ENCODE measurements at places on chromosomes 5 and 9.
A peak's percentile ranks its signal among the peaks of the same experiment; 100 is the strongest.

DNA sequence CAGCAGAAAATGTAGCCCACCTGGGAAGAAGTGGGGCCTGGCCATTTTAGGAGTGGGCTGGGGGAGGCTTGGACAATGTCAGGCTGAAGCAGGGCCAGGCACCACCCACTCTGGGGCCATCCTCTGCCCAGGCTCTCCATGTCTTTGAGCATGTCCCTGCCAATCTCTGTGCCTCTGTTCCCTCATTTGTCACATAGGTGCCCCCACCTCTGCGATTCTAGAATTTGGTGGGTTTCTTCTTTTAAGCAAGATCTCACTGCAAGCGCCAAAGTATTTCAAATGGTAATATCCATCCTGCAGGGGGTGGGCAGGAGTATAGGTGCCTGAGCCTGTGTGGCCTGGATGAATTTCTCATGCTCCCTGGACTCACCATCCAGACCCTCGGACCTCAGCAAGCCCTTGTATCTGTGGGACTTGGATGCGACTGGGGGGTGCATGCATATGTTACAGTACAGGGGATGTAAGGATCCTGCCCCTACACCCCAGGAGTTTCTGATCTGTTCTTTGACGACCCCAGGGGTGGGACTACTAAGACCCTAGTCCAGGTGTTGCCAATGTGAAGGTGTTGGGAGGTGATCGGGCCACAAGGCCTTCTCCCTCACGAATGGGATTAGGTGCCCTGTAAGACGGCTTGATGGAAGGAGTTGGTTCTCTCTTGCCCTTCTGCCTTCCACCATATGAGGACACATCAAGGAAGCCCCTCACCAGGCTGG, 4.3 kb downstream of the CD74 start:
- DNase-seq, result no peak

GRCh38 chr5:126501448-126501847, 78.2 kb downstream of the GRAMD2B start:
- no peak for DNase-seq

- peak; percentile 9 for DNase-seq
These were observed 121.6 kb downstream of the ADAMTSL1 start for GRCh38 chr9:18595597-18595996.

DNA sequence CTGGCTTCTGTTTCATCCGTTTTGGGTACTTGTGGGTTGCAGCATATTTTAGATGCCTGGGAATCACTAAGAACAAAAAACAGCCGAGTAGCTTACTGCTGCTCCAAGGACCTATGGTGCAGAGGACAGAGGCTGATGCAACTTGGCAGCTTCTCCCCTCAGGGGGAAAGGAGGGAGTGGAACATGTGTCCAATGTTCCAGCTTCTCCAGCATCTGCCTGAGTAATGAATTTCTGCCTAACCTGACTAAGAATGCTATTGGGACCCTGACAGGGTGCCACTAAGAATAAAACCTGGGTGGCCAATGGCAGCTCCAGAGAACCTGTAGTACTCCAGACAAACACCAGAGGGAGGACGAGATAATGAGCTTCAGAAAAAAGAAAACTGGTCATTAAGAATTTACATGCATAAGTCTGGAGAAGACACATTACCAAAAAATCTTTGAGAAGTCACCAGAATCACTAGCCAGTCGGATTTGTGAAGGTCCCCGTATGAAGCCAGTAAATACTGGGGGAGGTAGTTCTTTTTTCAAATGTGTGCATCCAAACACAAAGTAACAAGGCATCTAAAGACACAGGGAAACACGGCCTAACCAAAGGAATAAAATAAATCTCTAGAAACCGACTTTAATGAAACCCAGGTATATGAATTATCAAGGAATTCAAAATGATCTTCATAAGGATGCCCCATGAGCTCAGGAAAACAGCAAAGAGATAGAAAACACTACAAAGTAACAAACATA, 293.5 kb downstream of the HINT1 start:
- DNase-seq, result no peak

DNA sequence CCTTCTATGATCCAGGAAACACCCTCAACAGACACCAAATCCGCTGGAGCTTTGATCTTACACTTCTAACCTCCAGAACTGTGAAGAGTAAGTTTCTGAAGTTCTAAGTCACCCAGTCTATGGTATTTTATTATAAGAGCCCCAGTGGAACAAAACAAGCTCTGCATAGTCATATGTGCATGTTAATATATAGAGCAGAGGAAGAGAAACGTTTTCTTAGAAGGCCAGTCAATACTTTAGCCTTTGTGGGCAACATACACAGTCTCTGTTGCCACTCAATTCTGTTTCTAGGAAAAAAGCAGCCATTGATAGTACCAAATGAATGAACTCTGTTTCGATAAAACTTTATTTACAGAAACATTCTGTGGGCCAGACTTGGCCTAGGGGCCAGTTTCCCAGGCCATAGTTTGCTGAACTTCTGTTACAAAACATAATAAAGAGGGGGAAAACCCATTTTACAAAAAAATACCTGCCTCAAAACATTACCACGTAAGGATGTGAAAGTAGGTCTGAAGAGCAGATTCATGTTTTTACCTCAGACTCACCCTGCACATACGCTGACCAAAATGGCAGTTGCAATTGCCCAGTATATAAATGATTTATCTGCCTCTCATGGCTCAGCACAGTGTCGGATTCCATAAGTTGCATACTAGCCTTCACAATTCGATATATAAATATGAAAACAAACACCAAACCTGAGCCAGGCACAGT, 350.5 kb downstream of the SLIT3 start:
- no peak for DNase-seq

GRCh38 chr9:134408389-134408788, 82.1 kb downstream of the RXRA start:
- DNase-seq, result no peak

DNA sequence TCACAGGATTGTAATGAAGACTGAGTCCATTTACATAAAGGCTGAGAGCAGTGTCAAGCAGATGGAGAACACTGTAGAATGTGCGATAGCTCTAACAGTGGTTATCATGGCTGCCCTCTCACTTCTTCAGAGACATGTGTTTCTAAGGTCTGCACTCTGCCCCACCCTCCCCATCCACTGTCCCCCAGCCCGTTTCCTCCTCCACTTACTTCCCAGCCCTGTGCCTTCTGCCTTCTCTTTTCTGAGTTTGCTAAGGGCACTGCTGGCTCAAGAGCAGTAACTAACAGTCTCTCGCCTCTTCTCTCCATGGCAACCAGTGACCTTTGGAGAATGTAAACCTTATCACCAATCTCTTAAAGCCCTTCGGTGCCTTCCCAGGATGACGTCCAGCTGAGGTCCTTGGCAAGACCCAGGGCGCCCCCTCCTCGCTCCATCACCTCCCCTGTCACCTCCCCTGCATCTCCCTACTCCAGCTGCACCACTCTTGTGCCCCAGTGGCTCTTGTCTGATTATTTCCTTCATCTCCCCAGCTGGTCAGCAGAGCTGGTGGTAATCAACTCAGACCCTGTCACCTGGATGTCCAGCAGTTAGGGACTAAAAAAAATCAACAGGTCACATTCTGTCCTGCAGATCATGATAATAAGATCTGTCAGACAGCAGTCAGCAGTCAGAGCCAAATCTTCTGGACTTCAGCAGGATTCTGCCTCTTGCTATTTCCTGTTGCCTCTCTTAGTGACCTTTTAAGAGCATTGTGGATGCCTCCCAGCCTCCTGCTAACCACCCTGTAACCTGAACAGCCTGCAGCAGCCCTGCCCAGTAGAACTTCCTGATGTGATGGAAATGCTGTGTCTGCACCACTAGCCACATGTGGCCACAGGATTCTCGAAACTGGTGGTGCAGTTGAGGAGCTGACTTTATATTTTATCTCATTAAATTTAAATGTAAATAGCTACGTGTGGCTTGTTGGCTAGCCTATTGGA, 9.0 kb downstream of the FXN start:
- no peak for DNase-seq

- DNase-seq, result peak; percentile 89
These were observed at the start of gene FAM120AOS for GRCh38 chr9:93453047-93453914. TSS of gene FAM120AOS (minus strand) at chr9:93453581. CDS start at chr9:93452709, 872 bp downstream.

DNA sequence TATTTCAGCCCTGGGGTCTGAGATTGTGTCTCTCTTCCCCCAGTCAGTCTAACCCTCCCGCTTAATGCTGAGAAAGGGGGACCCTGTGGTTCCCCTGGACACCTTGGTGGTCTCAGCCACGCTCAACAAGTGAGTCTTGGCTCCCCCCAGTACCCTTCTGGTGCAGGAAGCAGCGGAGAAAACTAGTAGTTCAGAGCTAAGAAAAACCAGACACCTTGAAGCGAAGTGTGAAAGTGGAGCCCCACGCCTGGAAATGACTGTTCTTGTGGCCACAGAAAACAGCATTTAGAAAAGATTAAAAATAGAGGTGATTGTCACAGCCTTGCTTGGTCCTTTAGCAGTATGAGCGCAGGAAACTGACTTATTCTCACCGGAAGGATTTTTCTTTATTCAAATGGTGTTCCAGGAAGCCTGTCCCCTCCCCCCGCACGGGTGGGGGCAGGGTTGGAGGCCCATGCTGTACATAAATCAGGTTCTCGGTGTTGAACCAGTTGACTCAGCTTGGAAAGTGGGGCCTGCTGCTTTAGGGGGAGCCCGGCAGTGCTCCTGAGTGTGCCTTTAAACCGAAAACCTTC, 8.1 kb downstream of the ARPC5L start:
- DNase-seq, result no peak

DNA sequence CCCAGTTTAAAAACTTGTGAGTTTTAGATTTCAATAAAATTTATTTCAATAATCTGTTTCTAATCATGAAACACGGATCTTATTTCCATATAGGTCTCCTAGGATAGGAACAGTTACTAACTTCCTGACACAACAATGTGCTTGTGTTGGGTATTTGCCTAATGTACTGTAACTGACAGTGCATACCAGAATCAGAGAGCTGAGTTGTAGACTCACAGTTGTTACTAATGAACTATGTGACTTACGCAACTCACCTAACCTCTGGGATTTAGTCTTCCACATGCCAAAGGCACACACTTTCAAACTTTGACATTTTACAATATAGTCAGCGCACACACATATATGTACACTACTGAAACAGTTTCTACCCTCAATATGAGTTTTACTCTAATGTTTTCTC, 77.7 kb downstream of the HOMER1 start:
- no peak for DNase-seq

DNA sequence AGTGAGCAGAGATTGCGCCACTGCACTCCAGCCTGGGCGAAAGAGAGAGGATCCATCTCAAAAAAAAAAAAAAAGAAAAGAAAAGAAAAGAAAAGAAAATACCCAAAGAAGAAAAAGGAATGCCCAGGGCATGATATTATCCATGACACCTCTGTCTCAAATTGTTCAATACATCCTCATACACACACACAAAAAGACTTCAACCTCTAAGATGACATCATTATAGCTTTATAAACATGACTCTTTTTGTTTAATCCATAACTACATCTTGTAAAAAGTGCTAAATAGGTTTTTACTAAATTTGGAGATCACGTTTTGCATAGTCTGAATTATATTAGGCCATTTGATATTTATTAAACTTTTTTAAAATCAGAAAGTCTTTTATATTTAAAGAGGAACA, 33.1 kb downstream of the ANKRD31 start:
- no peak for DNase-seq

DNA sequence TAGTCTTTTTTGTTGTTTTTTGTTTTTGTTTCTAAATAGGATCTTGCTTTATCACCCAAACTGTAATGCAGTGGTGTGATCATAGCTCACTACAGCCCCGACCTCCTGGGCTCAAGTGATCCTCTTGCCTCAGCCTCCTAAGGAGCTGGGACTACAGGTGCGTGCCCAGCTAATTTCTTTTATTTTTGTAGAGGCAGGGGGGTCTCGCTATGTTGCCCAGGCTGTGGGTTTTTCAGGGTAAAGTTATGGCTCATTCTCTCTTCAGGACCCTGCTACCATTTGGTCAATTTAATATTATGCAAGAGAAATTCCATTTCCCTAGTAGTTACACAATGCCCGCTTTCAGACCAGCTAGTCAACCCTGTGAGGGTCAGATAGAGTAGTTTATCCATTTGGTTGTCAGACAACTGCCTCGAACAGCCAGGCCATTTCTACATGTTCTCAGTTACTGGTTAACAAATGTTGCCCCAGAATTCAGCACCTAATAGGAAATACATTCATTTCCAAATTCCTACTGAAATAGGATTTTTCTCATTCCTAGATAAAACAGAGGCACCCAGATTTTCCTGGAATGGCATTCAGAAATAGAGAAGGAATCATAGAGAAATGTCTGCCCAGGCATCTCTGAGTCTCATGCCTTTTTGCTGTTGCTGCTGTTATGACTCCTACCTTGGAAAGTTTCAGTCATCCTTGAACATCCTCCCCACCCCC, 6.4 kb upstream of the GLIS3 start:
- DNase-seq, result no peak

DNA sequence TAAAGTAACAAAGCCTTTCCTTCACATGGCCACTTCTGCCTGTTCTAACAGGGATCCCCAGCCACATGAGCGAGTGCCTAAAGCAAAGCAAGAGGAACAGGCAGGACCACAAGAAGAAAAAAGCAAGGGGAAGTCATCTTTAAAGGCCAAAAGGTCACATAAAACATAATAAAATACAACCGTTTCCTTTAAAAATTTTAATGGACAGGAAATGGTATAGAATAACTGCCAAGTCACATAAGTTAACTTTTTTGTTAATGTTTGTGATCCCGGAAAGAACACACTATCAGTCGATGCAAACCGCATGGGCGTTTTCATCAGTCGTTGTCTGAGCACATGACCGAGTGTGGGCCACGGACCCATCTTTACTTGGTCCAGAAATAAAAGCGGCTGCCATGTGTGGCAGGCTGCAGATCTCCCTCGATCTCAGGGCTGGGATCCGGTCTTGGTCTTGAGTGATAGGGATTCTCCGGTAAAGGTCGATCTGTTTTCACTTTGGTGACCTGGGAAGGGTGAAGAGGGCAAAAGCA, 15.6 kb downstream of the NDUFA8 start:
- no peak for DNase-seq

- no peak for DNase-seq
These were observed 115.6 kb upstream of the ADAMTSL1 start for GRCh38 chr9:18358325-18358724.

- DNase-seq, result no peak
These were observed 105.3 kb upstream of the LRRTM2 start for GRCh38 chr5:138980441-138980840.

DNA sequence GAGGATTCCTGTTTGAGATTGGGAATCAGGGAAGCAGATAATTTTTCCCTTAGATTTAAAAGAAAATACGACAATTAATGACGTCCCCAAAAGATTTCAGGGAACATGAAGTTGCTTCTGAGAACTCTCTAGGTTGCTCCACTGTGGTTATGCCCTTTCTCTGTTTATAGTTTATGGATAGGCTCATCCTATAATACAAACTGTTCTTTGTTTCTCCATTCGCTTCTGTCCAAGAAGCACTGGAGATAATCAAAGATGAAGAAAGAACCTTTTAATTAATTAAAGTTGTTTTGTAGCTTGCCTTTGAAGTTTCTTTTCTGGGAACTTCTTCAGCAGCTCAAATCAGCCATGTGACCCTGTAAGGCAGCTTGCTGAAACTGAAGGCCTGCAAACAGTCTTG, 87.5 kb downstream of the CHSY3 start:
- DNase-seq, result no peak

- no peak for DNase-seq
These were observed 23.7 kb upstream of the CTNNAL1 start for GRCh38 chr9:109036744-109037680.

DNA sequence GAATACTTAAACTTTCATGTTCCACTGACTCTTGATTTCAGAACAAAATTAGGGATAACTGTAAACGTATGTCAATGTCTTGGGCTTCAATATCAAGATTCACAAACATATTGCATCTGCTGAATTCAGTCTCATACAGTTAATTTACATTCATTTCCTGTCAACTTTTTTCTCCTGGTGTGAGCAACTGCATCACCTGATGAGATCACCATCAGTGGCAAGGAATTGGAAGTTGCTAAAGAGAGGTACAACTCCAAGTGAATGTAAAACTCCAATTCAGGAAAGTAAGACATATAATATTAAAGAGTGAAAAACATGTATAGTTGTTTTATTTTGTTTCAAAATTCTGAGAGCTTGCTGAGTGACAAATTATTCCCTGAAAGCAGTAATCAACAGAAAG, 1336.2 kb upstream of the C9orf72 start:
- DNase-seq, result no peak
